ENCODE measurements at places on chromosomes 13 and 19.

DNA sequence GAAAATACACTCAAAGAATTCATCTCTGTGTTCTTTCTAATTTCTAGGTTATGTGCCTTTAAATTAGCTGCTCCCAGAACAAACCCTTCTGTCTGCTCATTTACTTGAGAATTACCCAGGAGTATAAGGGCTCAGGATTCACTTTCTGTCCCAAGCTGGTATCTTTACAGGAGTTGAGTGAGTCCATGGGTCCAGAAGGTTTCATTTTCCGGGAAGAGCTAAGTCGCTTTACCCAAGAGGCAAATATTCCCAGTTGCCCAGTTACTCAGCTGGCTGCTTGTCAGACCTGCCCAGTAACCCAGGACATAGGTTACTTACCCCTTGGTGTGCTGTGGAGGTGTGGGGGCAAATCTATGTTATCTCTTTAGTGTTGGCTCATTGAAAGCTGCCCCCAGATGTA, 47.3 kb downstream of the DHRS12 start:
- no peak for DNase-seq

- no peak for DNase-seq
Observed at GRCh38 chr13:66180836-66181235, 1049.3 kb downstream of the PCDH9 start.

- no peak for DNase-seq
Observed at GRCh38 chr13:46578590-46578975, 25.6 kb downstream of the LRCH1 start.

DNA sequence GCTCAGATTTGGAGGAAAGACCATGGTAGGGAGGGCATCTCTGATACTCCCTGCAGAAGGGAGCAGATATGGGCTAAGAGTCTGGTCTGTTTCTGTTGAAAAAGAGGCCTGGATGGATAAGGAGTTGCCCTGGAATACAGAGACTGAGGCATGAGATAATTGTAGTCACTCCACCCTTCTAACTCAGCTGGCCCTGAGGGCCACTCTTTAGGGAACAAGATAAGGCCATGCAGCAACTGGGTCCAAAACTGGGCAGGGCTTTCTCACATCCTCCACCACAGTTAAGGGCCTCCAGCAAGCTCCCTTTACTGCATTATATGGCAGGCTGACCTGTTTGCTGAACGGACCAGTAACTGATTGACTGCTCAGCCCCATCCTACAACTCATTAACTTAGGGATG, 1.3 kb downstream of the ZNF749 start:
- no peak for DNase-seq

DNA sequence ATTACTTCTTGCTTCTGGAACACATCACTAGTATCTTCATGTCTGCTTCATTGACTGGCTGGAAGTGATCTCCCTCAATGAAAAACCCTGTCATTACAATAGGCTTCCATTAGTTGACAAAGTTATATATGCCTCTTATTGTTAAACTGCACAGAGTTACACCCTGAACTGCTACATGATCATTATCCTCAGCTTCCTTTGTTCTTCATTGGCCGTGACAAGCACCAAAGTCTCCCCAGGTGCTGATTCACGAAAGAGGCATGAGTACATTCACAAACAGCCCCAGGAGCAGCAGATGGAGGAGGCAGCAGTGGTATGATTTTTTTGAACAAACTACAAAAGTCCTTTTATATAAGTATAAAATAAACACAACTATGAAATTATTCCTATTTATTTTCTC, 51.4 kb downstream of the VWA8 start:
- no peak for DNase-seq

DNA sequence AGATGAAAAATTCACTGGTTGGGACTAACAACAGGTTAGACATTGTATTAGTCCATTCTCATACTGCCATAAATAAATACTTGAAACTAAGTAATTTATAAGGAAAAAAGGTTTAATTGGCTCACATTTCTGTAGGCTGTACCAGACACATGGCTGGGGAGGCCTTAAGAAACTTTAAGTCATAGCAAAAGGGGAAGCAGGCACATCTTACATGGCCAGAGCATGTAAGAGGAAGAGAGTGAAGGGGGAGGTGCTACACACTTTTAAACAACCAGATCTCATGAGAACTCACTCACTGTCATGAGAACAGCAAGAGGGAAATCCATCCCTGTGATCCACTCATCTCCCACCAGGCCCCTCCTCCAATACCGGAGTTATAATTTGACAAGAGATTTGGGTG, 125.9 kb downstream of the SUCLA2 start:
- no peak for DNase-seq

- DNase-seq: no peak
Observed at GRCh38 chr13:23725922-23726321, 155.7 kb downstream of the TNFRSF19 start.

- DNase-seq: no peak
Observed at GRCh38 chr19:15437355-15438123, 12.2 kb downstream of the WIZ start.

- no peak for DNase-seq
Observed at GRCh38 chr19:47176627-47177090, 46.0 kb downstream of the SAE1 start.

DNA sequence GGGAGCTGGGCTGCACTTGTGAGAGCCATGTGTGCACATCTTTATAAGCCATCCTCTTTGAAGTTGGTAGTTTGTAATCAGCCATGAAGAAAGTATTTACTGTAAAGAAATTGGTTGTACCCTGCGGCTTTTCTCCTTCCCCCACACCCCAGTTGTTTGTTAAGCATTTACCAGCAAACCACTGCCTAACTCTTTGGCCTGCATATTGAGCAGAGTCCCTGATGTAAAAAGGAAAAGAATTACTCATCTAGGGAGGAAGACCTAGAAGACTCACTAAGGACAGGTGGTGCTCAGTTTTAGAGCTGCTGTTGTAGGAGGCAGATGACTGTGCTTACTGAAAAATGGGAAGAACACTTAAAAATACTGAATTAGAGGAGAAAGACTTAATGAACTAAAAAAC, 245.3 kb downstream of the PCCA start:
- DNase-seq: no peak

- DNase-seq: no peak
Observed at GRCh38 chr13:76792731-76793347, 93.4 kb downstream of the KCTD12 start.

- no peak for DNase-seq
Observed at GRCh38 chr13:97574926-97575325, 141.0 kb downstream of the RAP2A start.

DNA sequence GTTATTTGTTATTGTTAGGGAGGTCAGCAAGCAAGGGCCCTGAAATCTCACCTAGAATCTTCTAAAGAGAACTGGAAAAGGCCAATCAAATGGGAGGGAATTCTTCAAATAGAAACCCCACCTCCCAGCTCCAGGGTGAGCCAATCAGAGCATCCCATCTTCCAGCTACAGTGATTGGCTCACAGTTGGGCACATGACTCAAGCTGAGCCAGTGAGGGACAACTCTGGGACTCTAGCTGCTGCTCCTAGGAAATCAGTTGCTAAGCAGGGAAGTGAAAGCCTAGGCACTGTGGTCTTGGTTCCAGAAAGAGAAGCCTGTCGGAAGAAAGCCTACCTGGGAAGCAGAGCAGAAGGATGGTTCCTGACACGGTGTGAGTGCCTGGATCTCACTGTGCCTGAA, 13.4 kb downstream of the TM6SF2 start:
- no peak for DNase-seq

- DNase-seq: no peak
Observed at GRCh38 chr19:1254530-1255185, 6.3 kb downstream of the MIDN start.

- DNase-seq: no peak
Observed at GRCh38 chr13:104586051-104586746, 1520.0 kb upstream of the SLC10A2 start.

GRCh38 chr13:23986619-23987018, 89.3 kb upstream of the C1QTNF9B start:
- no peak for DNase-seq

DNA sequence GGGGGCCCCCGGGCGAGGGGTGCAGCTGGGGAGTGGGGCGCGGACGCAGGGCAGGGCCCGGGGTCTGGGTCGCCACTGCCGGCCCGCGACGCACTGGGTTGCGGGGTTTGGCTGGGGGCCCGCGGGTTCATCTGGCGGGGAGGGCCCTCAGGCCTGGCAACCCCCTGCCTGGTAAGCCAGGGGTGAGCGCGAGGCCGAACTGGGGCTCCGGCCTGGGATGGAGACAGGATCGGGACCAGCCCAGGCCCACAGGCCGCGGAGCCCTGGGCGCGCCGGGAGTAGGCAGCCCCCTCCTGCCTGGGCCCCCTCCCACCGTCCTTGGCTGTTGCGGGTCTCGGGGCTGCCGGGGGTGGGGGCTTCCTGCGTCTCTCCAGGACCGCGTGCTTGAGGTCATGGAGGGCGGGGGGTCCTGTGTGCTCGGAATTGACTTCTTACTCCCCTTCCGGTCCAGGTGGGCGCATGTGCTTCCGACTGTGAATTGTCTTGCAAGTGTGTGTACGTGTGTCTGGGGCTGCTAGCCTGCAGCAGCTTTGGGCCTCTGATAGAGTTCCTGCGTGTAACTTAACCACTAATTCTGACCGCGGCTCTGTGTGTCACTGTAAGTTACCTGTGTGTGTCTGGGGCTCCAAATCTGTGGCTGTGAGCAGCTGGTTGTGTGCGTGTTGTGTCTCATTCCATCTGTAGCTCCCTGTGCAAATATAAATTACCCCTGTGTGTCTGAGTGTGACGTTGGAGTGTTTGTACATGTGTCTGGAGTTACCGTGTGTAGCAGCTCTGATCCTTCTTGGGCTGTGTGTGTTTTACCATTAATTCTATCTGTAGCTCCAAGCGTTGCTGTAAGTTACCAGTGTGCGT, 751 bp downstream of the GRAMD1A start:
- no peak for DNase-seq

DNA sequence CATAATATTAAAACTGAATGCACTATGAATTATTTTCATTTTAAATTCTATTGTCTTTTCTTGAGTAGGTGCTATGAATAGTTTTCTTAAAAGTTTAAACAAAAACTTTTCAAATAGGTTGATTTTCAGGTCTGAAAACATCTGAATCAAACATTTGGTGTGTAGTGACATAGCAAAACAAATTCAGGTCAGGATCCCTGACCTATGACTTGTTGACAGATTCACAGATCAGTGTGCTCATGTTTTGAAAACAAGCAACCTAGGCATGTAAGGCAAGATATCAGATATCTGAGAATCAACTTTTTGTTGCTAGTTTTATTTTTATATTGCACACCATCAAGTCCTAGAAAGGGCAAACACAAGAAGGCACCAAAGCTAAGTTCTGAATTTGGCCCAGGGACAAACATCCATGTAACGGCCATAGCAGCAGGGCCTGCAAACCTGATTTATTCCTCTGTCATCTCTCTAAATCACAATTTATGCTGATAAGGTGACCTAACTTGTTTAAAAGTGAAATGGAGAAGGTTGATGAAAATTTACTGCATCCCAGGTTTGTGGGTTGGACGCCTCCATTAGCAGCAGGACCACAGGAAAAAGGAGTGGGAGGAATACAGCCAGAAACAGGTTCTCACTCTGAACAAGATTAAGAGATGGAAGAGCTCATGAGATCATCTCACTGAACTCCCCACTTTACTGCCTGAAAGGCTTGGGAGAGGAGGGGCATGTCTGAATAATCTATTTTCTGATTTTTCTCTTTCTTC, 337.7 kb downstream of the KCNRG start:
- DNase-seq: no peak

GRCh38 chr13:84237143-84237542, 354.9 kb upstream of the SLITRK1 start:
- no peak for DNase-seq

DNA sequence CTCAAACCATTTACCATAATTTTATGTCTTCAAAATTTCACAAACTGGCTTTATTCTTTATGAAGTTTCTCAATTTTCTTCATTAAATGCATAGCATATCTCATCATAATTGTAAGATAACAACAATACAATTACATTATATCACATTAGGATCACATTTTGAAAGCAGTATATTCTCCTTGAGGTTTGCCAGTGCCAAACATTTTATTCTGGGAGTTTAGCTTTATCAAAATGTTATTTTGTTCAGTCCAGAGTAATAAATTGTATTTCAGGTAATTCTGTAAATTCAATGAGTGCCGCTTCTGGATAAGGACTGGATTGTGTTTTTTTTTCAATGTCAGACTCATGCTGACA, 234.6 kb upstream of the MIR17HG start:
- DNase-seq: no peak

DNA sequence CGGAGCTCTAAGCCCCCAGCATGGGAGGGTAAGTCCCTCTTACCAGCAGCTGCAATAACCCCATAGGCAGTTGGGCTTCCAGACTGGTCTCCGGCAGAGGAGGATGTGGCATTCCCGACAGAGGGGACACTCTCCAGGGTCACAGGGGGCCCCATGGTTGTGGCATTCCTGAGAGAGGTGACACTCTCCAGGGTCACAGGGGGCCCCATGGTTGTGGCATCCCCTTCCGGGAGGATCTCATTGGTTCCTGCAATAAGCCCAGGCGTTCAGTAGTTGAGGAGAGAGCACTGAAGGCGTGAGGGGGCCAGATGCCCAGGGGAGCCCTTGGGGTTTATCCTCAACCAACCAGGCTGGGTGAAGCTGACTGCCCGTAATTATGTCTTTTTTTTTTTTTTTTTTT, 5.4 kb downstream of the CD320 start:
- no peak for DNase-seq

- DNase-seq: peak; percentile 69
Observed at GRCh38 chr13:41465241-41465847, 8.0 kb downstream of the RGCC start.

GRCh38 chr19:16795731-16796130, 33.5 kb upstream of the SIN3B start:
- DNase-seq: no peak

GRCh38 chr19:32866061-32866460, 3.5 kb downstream of the SLC7A9 start:
- no peak for DNase-seq

GRCh38 chr13:46717275-46717674, 79.7 kb downstream of the ESD start:
- DNase-seq: no peak

DNA sequence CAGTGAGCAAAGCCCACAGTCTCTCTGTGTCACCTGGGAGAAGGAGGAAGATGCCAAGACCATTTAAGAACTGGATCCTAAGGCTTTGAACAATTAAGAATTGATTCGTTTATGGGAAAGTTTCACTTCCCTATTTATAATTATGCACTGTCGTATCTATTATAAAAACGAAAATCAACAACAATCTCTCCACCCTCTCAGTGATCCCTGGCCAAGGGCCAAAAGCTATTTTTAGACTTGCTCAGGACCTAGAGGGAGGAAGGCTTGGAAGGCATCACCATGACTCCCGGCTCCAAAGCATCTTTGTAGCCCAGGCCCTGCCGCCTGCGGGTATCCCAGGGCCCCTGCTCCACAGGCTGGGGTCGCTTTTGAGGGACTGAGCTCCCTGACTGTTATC, 1.3 kb downstream of the RHPN2 start:
- no peak for DNase-seq

DNA sequence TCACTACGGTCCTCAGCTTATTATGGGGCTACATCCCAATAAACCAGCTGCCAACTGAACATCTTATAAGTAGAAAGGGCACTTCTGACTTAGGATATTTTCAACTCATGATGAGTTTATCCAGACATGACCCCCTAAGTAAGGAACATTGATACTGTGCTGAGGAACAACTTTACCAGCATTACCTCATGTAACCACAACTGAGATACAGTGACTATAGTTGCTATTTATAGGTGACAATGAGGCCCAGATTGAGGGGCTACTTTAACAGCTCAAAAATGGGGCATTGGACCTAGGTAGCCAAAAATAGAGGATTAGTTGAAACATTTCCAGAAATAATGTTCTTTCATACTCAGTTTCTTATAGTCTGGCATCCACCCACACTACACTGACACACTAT, 26.8 kb downstream of the SKA3 start:
- no peak for DNase-seq
